ENCODE measurements at places on chromosomes 6 and 20.
A peak's percentile ranks its signal among the peaks of the same experiment; 100 is the strongest.

DNA sequence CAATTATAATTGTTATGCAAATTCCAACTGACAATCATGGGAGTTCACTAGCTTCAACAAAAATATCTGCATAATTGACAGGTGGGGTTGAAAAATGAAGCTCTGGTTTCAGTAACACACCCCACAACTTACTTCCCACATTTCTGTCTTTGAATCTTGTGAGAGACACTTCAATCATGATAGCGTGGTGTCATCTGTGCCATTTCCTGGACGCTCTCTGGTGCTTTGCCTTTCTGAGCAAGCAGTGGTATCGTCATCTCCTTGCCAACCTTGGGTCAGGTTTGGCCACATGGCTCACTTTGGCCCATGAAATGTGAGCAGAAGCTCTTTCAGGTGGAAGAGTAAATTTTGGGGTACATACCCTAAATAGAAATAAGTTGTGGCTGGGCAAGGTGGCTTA lies 10.2 kb downstream of the BMP7 start:
- no peak for DNase-seq

DNA sequence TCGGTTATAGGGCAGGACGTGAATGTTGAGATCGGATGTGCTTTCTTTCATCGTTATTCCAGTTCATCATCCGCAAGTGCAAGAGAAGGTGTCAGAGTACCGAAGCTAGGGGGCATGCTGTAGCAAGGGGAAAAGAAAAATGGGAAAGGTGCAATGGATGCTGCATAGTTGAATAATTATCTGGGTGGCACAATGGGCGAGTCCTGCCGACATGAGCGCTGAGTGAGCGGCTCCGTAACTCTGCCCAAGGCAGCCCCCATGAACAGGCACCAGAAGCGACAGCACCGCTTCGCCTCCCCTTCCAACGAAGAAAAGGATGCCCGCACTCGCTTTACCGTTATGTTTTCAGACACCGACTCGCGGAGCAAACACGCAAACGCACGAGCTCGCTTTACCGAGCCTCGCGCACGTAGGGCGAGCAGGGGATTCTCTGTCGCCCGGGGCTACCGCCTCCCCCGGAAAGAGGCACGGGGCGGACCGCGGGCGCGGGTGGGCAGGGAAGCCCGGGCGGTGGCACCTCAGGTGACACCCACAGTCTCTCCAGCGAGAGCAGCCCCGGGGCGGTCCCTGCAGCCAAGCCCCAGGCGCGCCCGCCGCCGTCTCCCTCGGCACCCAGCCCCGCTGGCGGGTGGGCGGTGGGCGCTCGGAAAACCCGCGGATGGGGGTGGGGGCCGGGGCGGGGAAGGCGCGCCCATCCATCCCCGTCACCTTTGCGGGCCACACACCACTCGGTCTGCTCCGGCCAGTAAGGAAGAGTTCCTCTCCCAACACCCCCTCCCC lies 654 bp downstream of the WASF1 start:
- DNase-seq = peak; percentile 86

- DNase-seq = no peak
Measured at GRCh38 chr20:36688630-36689029, 42.6 kb upstream of the SLA2 start.

DNA sequence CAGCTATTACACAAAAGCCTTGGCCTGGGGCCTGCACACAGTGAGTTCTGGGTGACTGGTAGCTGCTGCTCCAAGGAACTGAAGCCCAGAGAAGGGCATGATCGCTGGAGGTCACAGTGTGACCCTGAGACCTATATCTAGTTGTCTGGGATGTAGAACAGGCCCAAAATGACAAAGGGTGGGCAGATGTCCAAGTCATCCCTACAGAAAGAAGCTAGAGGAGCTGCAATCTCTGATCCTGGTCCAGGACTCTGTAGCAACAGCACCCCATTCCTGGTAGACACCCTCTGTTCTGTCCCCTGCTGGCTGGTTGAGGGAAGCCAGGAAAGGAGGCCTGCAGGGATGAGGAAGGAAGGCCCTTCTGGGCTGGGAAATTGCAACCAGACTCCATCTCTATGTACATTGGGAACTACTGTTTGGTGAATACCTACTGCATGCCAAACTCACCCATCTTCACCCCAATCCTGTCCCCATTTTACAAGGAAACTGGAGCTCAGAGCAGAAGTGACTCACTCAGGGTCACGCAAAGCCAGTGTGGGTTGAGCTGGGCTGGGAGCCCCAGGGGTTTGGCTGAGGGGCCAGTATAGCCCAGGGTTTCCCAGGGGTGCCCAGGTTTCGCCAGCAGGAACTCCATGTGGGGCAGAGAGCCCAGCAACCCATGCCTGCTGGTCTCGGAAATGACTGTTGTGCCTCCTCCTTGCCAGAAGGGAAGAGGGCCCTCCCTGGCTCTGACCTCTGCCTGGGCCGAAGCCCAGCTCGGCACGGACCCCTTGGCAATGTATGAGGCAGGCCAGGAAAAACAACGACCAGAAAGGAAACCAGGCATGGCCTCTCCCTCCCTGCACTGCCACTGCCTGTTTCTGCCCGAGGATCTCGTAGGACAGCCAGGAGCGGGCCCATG lies 44.9 kb upstream of the TLDC2 start:
- DNase-seq = no peak

- no peak for DNase-seq
Measured at GRCh38 chr6:35742842-35743241, 6.0 kb downstream of the ARMC12 start.

DNA sequence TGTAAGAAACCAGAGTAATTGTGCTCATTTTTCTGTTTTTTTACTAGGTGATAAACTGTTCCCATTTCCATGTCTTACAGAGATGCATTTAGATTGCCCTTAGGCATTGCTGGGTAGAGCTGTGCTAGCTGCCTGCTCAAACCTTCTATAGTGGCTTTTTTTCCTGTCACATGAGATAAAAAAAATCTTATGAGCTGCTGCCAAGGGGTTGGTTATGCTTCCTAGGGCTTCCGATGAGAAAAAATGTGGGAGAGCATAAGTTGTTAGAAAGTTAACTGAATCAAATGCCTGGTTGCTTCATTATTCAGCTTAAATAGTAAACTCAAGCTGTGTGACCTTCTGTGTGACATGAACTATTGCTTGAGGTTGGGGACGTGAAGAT lies 50.0 kb upstream of the NOX3 start:
- DNase-seq = no peak

DNA sequence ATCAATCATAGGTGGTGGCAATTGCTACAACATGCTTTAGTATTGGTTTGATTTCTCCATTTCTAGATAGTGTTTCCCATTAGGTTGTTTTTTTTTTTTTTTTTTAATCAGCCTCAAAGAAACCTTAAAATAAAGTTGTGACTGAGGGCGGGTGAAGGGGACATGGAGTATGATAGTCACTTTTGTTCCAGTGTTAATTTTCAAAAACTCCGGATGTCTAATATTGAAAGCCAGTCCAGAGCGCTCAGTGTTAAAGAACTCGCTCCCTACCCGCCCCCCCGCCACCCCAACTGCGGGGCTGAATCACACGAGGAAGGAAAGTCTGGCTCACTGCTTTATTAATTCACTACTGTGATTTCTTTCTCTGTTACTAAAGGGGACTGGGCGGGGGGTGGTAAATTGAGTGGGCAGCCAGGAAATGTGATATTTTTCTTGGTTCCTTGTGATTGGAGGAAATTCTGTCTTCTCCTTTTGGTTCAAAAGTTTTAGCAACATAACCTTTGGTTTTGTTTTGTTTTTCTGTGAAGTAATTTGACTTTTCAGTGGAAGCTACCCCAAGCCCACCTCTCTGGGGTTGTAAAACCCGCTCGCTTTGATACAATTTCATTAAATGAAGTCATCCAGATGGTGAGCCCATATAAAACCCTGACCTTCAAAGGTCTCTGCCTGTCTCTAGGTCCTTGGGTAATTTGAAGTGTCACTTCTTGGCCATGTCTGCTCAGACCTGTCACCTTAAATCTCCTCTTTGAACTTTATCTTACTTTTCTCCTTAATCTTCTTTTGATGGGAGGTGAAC lies 38.0 kb downstream of the TNFAIP3 start:
- peak; percentile 93 for DNase-seq

DNA sequence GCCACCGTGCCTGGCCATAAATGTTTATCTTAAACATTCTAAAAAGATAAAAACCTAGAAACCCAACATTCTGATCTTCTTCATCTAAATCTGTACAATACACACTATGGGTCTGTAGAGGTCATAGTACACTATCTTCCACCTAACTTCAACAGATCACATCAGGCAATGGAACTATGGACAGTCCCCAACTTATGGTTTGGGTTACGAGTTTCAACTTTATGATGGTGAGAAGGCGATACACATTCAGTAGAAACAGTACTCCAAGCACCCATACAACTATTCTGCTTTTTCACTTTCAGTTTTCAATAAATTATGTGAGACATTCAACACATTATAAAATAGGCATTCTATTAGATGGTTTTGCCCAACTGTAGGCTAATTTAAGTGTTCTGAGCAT lies 23.1 kb downstream of the FKBP5 start:
- no peak for DNase-seq

DNA sequence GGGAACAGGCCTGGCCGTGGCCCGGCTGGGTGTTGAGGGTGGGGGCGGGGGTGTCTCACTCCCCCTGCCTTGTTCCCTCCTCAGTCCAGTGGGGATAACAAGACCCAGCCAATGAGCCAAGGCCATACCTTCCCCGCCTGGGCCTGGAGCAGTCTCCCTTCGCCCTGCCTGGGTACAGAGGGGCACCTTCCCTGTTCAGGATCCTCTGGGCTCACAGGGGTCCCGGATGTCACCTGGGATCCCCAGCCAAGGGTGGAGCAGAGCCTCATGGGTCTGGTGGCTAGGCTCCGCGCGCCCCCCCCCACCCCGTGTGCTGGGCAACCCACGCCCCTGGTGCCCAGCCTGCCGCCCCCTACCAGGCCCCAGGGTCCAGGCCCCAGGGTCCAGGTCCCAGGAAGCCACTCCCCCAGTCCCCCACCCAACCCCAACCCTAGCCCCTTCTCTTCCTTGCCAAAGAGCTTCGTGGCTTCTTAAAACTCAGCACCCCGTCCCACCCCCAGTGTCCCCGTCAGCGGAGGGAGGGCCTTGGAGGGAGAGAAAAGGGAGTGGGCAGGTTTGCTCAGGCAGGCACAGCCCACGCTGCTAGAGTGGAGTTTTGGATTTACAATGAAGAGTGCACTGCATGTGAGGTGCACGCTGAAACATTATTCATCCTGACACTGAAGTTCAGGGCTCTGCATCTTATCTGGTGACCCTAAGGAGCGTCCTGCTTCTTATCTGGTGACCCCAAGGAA lies 11.8 kb downstream of the HRH3 start:
- no peak for DNase-seq

- no peak for DNase-seq
Measured at GRCh38 chr20:63167026-63167917, 48.7 kb downstream of the YTHDF1 start.

- DNase-seq = no peak
Measured at GRCh38 chr6:88869263-88870020, 94.0 kb downstream of the RNGTT start.

DNA sequence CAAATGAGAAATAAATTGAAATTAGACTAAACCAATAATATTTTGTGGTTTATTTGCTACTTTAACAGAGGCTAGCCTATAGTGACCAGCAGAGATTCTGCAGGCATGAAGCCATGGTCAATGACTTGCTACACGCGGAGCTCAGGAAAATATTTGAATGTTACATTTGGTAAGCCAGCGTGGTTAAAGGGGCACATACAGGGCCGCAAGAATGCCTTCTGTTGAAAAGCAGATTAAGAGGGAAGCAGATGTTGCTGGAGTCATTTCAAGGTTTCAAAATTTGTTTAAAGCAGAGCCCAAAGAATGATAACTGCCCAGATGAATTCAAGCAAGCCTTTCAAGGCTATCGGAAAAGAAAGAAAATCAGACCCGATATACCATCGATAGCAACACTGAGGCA lies 294.3 kb upstream of the MAN1A1 start:
- no peak for DNase-seq

DNA sequence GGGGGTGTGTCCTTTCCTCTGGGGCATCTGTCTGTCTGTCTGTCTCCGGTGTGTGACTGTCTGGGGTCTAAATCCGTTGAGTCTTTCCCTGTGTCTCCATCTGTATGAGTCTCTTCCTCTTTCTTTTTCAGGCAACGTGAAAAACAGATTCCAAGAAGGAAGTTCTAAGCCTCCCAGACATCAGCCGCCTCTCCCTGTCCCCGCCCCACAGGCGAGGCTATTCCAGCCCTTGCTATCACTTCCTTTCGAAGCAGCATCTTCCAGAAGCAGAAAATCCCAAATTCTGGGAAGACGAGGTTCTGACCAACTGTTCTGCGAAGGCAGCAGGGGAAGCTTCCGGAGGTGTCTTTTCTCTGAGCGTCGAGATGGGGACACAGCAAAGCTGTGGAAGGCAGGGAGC lies 34.0 kb downstream of the PMEPA1 start:
- no peak for DNase-seq

- no peak for DNase-seq
Measured at GRCh38 chr6:55319961-55320695, 7.1 kb upstream of the GFRAL start.

DNA sequence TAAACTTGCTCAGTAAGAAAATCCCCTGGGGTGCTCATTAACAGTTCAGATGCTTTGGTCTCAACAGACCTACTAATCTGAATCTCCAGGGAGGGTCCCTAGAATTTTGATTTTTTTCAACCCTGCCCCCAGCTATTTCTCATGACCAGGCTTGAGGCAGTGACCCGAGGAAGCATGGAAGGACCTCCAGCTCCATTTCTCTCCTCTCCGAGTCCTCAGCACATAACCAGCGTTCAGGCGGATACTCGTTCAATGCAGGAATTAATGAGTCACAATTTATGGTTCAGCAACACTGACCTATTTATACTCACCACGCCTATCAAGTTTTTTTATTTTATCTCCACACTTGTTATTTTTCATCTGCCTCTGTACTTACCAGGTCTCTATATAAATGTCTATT lies 369.2 kb upstream of the CDH4 start:
- DNase-seq = no peak

GRCh38 chr6:21668795-21669194 lies 75.2 kb downstream of the SOX4 start:
- DNase-seq = no peak

GRCh38 chr6:46521464-46521971 lies 30.3 kb upstream of the RCAN2 start:
- no peak for DNase-seq

- DNase-seq = no peak
Measured at GRCh38 chr20:57124800-57125517, 141.5 kb downstream of the BMP7 start.

DNA sequence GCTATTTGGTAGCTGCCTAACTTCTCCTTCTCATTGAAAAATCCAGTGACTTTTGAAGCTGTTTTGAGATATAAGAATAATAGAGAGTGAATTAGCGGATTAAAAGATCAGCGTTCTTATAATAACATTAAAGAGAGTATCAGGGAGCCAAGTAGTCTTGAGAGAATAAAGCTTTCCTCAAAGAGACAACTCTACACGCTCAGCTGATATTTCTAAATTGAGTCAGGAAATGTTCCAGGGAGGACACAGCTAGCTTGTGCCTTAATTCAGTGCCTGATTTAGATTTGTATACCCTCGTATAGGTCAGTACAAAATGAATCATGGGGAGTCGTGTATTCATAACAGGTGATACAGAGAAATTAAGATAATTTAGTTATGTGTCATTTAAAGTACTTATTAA lies 75.1 kb upstream of the QKI start:
- no peak for DNase-seq

GRCh38 chr6:156533872-156534524 lies 243.2 kb upstream of the ARID1B start:
- no peak for DNase-seq

GRCh38 chr6:37943436-37944058 lies 124.0 kb downstream of the ZFAND3 start:
- DNase-seq = no peak

GRCh38 chr6:146017672-146018071 lies 11.2 kb upstream of the GRM1 start:
- no peak for DNase-seq

GRCh38 chr6:46323312-46323965 lies 152.7 kb upstream of the ENPP5 start:
- DNase-seq = no peak
